Mucosa of gallbladder (tissue), 1 donor: ENCODE measurements at places on chromosomes 3 and 15.

- no peak for DNase-seq
Observed at GRCh38 chr15:74808078-74808839, 4.4 kb upstream of the LMAN1L start.

- peak; percentile 68 for DNase-seq
Observed at GRCh38 chr15:84747416-84748273, 747 bp upstream of the ZNF592 start.

- DNase-seq, result peak; percentile 58
Observed at GRCh38 chr15:72722071-72722696, 36.2 kb downstream of the BBS4 start.

GRCh38 chr15:73240866-73241499, 127.8 kb downstream of the HCN4 start:
- DNase-seq, result peak; percentile 77

DNA sequence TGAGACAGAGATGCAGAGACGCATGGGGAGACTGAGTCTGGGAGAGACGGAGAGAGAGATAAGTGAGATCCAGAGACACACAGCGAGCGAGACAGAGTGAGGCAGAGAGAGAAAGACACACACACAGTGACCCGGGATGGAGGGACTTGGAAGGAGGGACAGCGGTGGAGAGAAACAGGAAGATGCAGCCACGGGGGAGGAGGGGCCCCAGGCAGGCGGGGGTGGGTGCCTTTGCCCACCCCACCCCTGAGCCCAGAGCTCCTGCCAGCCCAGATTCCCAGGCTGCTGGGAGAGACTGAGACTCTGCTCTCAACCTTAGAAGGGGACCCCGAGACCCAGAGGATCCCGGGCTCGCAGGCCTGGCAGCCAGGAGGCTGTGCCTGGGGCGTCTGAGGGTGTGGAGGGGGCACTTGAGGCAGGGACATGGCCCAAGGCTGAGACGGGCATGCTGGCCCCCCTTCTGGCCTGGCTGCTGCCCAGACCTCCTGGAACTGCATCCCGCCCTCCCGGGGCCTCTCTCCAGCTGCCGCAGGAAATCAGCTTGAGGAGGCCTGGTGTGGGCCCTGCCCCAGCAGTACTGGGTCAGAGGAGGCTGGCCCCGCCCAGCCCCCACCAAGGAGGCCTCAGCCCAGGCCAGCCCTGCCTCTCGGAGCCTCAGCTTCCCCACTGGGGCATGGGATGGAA, 18.1 kb downstream of the H1-8 start:
- DNase-seq, result peak; percentile 63
